NCI-H146 (cell line): ENCODE measurements at places on chromosomes 7 and 10.
A peak's percentile ranks its signal among the peaks of the same experiment; 100 is the strongest.

DNA sequence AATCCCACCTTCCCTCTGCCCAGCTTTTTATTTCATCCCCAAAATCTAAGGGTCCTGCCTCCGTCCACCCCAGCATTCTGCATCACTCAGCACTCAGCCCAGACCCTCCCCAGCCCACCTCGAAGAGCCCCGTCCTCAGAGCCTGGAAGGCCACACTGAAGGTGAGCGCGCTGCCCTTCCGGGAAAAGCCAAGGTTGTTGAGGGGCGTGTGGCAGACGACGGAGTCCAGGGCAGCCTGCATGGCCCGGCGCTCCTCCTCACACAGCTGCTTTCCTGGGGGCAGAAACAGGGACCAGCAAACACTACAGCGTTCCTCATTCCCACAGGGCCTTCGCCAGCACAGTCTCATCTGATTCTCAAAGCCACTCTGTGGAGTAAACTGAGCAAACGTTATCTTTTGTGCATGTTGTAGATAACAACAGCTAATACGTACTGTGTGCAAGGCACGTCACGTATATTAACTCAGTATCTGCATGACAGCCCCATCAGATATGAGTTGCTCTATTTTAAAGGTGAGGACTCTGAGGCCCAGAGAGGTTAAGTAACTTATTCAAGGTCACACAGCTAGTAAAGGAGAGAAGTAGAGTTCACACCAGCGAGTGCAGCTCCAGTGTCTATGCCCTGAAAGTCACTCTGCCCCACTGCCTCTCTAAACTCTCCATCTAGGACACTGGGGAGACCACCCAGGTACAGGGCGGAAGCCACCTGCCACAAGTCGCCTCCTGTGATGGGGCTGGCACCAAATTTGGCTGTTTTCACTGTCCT lies 2.8 kb downstream of the TRAPPC14 start:
- no peak for DNase-seq

DNA sequence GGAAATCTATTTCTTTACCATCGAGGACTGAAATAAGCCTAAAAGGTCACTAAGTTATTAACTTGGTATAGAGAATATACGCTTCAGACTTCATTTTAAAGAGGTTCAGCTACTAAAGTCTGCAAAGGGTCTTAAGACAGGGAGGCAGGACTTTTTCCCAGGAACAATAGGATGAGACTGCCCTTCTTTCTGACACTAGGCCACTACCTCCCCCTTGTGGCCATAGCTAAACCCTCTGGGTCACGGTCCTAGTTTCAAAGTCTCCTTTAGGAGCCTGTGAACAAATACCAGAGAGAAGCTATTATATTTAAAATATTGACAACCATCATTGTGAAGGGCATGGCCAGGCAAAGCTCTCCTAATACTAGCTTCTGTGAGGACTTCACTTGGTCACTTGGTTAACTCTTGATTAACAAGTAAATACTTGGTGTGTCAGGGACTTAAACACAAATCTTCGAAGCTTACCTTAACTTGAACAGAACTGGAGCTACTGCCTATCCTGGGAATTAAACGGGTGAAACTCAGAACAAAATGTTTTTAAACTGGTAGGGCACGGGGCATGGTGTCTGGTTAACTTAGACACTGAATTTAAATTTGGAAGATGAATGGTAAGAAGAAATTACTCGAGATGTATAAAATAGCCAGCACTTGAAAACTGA lies 75.6 kb downstream of the CCDC6 start:
- DNase-seq, result peak; percentile 63

GRCh38 chr10:12605580-12606405 lies 256.4 kb downstream of the CAMK1D start:
- peak; percentile 79 for DNase-seq

- DNase-seq, result no peak
These were observed 11.8 kb upstream of the TBXAS1 start for GRCh38 chr7:139817249-139817648.

DNA sequence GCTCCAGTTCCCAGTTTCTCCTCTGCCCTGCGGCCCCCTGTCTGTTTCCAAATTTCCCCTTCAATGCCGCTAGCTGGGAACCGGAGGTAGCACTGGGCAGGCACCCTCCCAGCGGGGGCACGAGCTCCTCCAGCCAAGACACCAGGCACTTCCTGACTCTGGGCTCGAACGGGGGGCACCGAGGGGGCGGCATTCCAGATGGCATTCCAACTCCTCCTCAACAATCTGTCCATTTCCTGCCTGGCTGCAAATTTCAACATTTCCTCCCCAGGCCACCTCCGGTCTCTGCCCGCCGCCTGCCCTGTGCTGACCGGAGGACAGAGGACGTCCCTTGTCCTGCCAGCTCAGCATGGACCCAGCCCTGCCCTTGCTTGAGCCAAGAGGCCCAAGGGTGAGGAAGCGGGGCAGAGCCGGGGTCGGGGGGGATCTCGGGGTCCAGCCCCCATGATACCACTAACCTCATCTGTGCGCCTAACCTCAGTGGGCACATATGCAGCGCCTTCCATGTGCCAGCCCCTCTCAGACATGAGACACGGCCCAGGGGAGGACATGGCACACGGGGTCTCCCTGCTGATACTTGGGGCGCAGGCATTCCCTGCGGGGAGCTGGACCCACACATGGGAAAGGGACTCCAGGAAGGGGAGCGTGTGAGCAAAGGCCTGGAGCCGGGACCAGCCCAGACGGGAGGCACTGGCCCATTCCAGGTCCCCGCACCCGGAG lies 58.0 kb downstream of the PDGFA start:
- DNase-seq, result no peak

DNA sequence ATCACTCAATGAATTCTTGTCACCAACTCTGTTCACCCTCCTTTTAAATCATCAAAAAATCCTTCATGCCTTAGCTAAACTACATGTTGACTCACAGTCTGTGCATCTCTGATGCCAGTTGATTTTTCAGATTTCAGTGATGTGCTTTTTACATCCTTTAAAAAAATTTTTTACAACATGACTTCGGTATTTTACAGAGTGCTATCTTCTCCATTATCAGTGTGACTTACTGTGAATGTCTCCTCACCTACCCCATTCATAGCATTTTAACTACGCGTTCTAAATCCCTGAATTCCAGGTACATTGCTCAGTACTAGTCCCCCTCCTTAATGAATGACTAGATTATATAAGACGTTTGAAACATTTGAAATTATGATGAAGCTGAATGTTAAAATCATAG lies 98.7 kb downstream of the DNAH11 start:
- DNase-seq, result no peak

DNA sequence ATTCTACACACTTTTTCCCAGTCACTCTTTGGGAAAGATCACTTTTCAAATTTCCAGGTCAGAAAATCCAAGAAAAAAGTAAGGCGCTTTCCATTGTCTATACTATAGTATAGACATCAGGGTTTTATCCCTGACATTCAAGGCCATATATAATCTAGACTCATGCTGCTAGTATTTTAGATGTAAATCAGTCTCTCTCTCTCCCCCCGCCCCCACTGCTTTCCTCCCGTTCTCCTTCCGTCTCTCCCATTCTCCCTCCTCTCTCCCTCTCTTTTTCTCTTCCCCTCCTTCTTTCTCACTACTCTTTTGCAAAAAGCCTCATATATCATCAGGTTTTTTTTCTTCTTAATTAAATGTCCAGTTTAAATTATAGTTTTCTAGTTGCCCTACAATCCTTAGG lies 154.8 kb downstream of the PHF14 start:
- no peak for DNase-seq

- DNase-seq, result peak; percentile 73
These were observed 952 bp downstream of the DIP2C start for GRCh38 chr10:688312-689120.
